ENCODE measurements at places on chromosomes 7 and 10.

DNA sequence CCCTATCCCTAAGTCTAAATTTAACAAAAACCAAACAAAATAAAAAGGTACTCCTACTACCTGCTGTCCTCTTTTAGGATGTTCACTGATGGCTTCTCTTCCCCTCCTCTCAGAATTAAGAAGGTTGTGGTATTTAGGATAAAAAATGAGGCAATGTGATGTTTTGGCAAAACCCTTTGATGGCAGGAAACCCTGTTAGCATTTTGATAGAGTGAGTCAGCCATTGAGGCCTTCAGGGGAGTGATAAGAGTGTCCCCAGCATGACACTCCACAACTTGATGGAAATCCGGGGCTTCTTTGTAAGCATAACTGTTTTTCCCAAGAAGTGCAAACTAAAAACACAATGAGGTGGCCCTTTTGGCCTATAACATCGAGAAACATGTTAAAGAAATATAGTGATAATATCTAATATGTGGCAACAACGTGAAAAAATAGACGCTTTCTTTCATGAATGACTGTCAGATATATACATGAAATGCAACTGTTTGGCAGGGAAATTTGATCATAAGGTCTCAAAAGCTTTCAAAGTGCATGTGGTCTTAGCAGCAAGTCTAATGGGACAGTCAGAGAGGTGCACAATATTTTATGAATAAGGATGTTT, 55.0 kb downstream of the PRTFDC1 start:
- DNase-seq = no peak

GRCh38 chr10:6539833-6540232, 40.2 kb downstream of the PRKCQ start:
- DNase-seq = no peak

DNA sequence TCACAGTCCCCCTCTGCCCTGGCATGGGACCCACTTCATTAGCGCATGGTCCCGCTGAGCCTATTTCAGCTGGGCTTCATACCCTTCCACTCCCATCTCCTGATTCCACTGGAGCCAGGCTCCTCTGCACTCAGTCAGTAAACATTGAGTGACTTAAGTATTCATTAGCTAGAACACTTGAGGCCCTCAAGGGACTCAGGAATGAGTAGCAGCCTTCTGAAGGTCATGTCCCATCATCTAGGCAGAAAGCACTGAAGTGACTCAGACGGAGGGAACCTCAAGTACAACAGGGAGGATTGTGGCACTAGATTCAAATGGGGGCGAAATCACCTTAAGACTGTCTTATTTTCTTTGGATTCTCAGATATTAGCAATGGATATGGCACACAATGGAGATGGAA, 186.6 kb upstream of the INHBA start:
- no peak for DNase-seq

DNA sequence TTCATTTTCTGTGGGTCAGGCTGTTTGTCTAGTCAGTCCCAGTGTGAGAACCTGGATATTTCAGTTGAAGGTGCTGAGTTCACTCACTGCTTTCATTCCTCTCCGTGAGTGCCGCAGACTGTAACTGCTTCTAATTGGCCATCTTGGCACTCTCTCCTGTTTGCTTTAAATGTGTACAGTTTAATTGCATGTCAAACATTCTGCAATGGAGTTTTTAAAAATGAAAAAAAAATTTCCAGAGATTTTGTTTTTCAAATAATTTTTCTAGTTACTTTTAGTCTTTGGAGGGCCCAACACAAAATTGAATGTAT, 87.8 kb downstream of the CCSER2 start:
- DNase-seq = no peak

GRCh38 chr7:45350896-45351295, 193.3 kb downstream of the RAMP3 start:
- no peak for DNase-seq

DNA sequence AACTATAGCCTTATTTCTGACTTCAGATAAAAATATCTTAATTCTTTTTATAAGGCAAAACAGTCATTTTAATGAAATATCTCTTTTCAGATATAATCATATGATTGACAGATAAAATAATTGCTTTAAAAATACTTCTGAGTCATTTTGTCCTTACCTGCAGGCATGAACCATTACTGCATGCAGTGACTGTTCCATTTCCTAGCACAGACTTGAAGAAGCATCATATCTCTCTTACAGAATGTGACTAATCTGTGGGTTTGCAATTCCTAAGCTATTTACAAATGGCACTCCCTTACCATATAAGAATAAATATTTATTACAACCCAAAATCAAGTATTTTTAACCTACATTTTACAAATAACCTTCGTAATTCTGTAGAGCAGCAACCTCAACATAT, 120.7 kb downstream of the SRPK2 start:
- no peak for DNase-seq

DNA sequence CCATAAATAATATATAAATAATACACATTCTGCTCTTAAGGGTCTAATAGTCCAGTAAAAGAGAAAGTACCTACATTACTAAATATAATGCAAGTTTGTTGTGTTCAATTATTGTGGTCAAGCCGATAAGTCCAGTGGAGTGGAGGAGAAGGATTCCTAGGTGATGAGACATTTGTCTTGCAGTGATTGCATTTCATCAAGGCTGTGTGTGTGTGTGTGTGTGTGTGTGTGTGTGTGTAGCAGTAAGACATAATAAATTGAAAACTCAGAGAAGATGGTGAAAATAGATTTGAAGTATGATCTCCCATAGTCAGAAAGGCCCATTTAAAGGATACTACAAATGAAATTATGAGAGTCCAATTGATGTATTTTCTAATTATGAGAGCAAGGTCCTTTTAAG, 192.5 kb upstream of the SEMA3C start:
- DNase-seq = no peak

DNA sequence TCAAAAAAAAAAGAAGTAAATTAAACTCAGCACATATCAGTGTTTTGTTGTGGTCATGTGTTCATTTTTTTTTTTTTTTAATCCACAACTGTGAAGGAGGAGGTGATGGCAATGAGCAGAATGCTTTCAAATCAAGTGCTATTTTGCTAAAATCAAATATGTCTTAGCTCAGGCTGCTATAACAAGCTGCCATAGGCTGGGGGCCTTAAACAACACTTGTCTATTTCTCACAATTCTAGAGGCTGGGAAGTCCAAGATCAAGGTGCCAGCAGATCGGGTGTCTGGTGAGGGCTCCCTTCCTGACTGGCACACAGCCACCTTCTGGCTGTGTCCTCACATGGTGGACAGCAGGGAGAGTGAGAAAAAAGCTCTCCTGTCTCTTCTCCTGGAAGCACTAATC, 203.9 kb downstream of the FAM107B start:
- no peak for DNase-seq

DNA sequence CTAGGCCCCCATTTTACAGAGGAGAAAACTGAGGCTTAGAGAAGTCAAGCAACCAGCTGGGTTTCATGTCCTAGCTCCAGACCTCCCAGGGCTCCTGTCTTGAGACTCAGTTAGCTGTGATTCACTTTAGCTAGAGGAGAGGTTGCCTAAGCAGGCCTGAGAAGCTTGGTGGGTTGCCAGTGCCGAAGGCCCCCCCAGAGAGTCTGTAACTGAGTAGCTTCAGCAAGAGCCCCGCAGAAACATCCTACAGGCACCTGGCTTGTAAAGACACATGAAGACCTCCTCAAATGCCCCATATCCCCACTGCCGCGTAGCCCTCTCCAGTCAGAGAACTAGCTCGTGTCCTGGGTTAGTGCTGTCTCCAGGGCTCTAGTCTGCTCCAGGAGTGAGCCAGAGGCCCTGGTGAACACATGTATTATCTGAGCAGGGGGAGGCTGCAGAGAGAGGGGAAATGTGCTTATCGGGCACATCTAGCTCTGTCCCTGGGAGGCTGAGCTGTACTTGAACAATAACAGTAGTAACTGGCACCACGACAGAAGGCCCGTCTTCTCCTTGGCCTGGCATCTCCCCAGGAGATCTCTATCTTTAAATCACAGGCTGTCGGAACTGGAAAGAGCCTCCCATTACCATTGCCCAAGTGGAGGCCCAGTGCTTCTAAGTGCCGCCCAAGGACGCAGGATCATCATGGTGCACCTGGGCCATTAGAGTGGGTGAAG, 28.9 kb downstream of the UNC5B start:
- DNase-seq = no peak

DNA sequence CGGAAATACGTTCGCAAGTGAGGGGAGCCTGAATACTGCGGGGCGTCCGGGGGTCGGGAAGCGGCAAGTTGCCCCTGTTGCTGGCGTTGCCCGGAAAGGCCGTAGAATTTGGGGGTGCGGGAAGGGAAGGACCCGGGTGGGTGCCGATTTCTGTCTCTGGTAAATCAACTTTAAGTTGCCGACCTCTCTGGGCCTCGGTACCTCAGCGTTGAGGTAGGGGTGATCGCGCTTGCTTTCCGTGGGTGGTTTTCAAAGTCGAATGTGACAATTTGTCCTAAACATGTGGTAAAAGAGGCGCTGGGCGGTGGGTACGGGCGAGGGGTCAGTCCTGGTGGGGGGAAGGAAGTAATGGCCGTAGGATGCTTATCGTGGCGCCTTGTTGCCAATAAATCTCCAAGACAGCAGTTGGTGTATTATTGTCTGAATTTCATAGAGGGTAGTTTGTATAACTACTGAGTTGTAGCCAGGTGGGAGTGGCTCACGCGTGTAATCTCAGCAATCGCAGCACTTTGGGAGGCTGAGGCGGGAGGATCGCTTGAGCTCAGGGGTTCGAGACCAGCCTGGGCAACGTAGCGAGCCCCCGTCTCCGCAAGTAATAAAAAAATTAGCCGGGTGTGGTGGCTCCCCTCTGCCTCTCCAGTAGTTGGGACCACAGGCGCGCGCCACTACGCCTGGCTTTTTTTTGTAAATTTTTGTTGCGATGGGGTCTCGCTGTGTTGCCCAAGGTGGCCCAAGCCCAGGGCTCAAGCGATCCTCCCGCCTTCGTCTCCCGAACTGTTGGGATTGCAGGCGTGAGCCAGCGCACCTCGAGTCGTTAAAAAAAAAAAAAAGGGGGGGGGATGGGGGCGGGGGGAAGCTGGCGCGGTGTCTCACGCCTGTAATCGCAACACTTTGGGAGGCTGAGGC, 644 bp downstream of the BUD23 start:
- no peak for DNase-seq

- DNase-seq = no peak
Observed at GRCh38 chr7:128705891-128706333, 33.2 kb upstream of the CALU start.
